ENCODE measurements at places on chromosomes 4 and X. TPM values are rescaled to one million over a fixed set of nuclear protein-coding genes. Genes with fewer than 3 reads are reported as not detected.

DNA sequence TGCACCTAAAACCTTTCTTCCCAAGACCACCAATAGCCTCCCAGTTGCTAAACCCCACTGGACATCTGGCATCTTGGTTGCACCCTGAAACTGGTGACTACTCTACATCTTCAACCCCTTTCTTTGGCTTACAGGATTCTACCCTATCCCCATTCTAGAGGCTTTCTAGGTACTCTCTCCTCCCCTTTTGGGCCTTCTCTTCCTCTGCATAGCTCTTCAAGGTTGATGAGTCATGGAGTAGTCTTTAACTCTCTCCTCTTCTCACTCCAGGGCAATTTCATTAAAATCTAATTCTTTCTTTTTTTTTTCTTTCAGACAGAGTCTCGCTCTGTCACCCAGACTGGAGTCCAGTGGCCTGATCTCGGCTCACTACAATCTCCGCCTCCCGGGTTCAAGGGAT lies 16.8 kb downstream of the APOO start:
- DNase-seq: no peak

- no peak for DNase-seq
These were observed 149.8 kb upstream of the TBL1X start for GRCh38 chrX:9315086-9315485.

DNA sequence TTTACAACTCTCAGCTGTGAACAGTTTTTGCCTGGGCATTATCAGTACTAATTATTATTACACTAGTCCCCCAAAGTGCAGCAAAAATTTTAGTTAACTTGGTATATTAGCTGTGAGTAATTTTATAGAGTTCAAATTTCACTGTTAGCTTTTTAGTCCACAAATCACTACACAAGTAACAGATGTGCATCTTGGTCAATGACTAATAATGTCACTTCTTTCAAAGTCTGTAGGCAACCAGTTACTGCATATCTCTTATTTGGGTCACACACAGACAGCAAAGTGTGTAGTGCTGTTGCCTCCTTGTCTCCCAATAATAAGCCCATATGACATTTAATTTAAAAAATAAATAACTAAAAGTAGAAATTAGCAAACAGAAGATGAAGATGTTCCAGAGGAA lies 159.9 kb downstream of the SCFD2 start:
- DNase-seq: no peak

DNA sequence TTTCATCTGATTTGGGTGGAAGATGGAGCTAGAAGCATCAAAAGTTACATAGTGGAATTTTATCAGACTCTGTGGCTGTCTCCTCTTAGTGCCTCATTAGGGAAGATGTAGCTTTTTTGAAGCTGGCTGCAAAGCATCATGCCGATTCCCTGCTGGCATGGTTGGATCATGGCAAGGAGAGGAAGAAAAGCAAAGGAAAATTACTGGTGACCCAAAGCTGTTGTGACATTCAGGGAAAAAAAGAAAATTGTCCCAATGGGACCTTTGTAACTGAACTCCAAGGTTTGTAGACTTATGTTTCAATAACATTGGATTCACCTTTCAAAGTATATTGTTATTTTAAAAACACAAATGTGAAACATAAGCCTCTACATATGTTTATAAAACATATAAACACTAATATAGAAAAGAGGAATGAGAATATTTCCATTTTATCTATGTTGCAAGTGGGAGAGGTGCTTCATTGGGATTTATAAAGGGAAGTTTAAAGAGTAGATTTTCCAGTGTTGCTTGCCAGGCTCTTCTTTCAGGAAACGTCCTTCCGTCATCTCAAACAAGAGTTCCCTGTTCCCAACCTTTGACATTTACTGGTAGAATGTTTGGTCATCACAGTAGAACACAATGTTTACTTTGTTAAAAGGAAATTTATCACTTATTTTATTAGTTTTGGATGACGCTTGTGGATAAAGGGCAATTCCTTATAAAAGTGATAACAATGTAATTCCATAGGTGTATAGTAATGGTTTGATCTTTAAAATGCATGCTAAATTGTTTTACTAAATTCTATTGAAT lies 190.1 kb upstream of the GPRIN3 start:
- DNase-seq: no peak

GRCh38 chrX:86148594-86148993 lies 343 bp downstream of the DACH2 start:
- no peak for DNase-seq

DNA sequence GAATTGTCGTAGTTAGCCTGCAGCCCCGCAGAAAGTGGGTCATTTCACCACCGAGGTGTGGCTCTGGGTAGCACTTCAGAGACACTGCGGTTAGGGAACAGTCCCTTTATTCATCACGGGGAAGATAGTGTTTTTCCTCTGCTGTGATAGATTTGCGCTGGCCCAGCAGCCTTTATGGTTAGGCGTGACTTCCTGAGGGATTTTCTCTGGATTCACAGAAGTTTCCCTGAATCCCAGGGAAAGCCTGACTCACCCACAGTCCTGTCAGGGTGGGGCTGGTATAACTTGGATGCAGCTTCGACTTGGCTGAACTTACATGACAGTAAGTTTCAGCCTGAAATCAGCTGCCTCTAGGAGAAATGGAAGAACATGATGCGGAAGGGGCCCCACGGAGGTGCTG lies 196.3 kb upstream of the HHIP start:
- DNase-seq: no peak

DNA sequence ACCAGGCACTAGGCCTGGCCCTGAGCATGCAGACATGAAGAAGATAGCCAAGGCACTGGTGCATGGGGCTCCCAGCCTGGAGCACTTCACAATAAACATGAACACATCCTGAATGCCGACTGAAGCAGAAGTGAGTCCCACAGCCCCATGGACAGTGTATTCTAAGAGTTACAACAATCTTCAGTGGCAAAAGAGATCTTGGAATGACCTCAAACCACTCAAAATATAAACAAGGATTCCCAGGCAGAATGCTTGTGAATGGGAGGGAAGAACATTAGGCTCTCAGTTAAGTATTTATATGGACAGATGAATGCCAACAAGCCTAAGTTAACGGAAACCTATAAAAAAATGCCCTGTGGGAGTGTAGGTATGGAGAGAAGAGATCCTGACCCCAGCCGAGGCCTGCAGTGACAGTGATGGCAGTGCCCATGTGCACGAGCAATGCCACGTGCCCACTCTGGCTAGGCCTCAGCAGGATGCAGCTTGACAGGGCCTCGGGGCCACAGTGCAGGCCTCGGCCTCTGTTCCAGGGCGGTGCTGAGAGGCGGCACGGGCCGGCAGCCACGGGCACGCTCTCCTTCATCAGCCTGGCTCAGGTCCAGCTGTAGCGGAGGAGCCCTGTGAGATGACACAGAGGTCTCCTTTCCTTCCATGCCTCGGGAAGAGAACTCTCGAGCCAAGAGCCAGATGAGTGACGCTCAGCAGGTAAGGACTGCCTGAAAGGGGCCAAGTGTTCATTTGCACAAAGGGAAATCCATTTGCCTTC lies 49.2 kb downstream of the IRF2 start:
- DNase-seq: no peak

DNA sequence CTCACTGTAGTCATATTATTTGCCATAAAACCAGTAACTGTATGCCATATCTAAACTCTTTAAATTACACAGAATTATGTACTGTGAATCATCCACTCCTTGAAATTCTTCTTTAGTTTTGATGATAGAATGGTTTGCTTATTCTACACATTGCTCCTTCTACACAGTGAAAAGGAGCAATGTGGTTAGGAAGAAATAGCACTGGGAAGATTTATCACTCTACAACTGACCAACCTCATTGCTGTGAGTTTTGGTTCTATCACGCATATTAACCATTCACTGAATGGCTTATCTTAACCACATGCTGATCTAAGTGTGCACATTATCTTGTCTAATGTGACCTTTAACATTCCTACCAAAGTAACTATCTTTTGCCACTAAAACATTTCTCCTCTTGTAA lies 415.7 kb upstream of the NDST4 start:
- no peak for DNase-seq

DNA sequence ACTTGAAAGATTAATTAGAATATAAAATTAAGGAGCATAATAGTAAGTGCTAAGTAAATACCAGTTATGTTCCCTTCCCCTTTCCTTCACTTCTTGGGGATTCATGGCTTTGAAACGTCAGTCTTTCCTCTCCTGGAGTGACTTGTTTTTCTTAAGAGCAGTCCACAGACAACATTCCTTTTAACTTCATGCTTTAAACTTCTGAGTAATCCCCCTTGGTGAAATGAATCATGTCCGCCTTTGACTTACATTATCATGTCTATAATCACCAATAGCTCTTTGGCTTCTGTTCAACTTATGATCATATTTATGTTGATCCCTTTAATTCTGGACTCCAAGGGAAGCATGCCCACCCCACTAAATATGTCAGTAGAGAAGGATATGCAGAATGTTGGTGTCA lies 1012.1 kb upstream of the SLIT2 start:
- no peak for DNase-seq

- DNase-seq: no peak
These were observed 34.7 kb downstream of the ERVMER34-1 start for GRCh38 chr4:52716364-52717151.

GRCh38 chrX:110698696-110699095 lies 96.9 kb downstream of the CHRDL1 start:
- DNase-seq: no peak

DNA sequence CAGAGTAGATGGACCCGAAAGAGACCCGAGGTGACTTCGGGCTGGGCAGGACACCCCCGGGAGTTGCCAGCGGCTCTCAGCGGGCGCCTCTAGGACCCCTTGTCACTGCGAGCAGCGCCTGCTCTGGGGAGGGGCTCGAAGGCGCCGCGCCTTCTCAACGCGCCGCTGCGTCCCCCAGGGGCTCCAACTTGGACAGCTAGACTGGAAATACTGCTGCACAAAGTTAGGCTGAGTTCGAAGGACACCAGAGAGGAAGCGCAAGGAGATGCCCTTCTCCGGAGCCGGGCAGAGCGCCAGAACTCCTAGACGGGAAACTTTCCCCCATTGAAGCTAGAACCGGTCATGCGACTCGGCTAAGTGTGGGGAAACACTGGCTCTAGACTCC lies 493 bp upstream of the KCNIP4 start:
- no peak for DNase-seq

DNA sequence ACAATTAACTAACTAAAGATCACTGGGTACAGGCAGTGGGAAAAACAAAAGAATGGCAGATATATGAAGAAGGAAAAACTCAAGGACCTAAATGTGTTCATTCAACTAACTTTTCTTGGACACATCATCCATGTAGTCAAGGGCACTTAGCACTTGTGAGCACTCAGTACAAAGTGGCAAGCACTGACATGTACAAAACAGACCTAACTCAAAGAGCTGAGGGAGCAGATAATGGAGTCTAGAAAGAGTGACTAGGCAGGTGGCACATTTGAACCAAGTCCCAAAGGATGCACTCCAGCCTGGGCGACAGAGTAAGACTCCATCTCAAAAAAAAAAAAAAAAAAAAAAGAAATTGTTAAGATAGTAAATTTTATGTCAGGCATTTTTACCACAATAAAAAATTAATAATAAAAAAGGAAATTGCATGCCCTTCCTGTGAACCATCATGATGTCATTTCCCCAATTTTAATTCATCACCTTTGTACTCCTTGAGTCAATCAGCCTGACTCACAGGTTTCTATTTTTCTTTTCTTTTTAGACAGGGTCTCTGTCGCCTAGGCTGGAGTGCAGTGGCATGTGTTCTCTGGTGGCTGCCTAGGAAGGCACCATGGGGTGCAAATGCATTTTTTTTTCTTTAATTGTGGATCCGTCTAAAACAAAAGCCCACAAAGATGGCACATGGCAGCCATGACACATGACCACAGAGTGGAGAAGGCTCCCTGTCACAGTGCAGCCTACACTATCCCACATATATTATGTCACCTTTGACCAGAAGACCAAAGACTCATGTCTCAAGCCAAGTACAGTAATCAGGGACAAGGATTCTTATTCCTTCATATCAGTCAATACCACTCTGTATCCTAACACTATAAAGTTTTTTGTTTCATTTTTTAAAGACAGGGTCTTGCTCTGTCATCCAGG lies 91.9 kb downstream of the CHST7 start:
- DNase-seq: no peak

GRCh38 chr4:13888112-13888511 lies 260.6 kb upstream of the BOD1L1 start:
- no peak for DNase-seq

The ATP6AP1 gene
- total RNA-seq: 27.8 TPM

The TEX11 gene
- 3.2 TPM for total RNA-seq

The ABCG2 gene
- total RNA-seq: 0.40 TPM

The COX7B2 gene
- total RNA-seq: not detected

The PALLD gene
- 9.5 TPM for total RNA-seq

The PNMA6A gene
- total RNA-seq: 0.37 TPM

The CFAP97 gene
- total RNA-seq: 17.4 TPM

The PRSS12 gene
- 7.5 TPM for total RNA-seq

The FIP1L1 gene
- total RNA-seq: 27.8 TPM

Measured in pancreas (tissue), 10 donors.